ENCODE measurements at places on chromosomes 6 and 20.

GRCh38 chr6:31814677-31815024 lies 432 bp downstream of the HSPA1L start:
- peak; percentile 85 for DNase-seq

DNA sequence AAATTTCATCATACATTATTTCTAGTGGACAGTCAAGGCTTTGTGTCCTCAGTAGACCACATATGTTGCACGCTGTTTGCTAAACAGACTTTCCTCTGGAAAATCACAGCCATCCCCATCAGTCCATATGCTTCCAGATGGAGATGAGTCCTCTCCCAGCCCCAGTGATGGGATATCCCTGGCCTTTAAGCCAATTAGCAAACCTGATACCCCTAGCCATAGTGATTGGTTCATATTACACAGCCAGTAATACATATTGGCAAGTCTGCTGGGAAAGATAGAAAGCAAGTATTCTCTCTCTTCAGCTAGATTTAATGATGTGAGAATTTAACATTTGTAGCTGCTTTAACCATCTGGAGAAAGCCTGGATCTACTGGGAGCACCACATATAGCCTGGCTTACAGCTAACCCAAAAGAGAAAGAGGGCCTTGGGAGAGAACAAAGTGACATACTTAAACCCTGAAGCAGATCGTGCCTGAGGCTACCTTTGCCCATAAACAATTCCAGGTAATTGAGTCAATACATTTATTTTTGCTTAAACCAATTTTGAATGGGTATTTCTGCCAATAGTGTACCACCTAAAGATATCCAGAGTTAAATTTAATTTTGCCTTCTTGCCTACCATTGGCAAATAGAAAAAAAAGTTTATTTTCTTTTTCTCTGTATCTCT lies 103.5 kb upstream of the HIVEP1 start:
- DNase-seq, result no peak

DNA sequence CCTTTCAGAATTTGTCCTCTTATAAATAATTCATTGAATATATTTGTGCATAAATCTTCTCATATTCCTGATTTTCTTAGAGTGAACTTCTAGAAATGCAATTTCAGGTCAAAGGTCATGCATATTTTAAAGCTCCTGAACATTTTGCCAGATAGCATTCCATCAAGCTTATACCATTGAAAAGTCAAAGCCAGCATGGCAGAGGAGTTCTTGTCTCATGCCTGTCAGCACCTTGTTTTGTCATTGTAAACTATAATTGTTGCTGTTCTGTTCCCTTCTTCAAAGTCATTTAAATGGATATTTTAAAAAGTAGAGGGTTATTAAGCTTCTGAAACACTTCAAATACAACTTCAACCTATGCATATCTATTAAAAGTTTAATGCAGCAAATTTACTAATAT lies 170.6 kb downstream of the EYA4 start:
- no peak for DNase-seq

DNA sequence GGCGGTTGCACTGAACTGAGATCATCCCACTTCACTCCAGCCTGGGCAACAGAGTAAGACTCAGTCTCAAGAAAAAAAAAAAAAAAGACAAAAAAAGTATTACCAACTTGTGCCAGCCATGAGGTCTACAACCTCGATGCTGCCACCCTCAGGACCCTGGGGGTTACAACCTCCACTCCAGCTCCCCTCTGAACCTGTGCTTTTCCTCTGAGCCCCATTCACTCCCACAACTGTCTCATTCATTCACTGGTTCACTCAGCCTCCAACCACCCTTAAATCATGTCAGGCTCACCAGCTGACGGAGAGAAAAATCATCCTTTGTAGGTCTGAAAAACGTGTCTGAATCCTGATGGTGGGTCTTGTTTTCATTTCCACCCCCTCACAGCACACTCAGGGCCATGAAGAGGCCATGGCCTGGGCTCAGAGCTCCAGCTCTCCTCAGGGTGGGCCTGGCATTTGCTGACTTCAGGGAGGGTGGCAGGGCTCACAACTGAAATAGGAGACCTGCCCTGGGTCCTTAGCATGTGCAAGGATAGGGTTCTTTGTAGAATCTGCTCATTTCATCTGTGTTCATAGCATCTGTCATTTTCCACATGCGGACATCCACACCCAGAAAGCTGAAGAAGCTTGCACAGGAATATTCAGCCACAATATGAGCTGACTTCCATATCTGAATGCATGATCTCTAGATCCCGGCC lies 1.9 kb upstream of the ULBP1 start:
- peak; percentile 70 for DNase-seq

GRCh38 chr6:121439475-121439874 lies 4.0 kb downstream of the GJA1 start:
- no peak for DNase-seq

GRCh38 chr20:47521059-47521808 lies 19.5 kb downstream of the NCOA3 start:
- DNase-seq, result peak; percentile 37

DNA sequence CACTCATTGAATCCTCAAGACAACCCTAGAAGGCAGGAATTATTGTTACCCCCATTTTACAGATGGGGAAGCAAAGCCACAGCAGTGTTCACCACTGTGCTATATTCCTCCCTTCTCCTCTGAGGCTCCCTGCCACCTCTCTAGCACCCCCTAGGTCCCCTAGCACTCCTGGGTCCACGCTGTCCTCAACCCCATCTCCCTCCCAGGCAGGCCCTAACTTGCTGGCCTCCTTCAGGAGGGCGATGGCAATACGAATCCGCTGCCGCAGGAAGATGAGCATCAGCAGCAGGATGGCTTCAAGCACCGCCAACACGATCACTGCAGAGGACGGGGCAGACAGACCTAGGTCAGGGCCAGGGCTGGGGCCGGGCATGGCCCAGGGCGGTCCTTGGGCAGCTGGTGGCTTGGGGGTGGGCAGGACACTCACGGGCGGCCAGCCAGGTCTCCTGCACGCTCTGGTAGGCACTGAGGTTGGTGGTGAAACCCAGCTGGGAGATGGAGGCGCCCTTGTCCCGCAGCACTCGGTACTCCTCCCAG lies 7.8 kb upstream of the NEU1 start:
- DNase-seq, result no peak

- DNase-seq, result no peak
These were observed 223.6 kb downstream of the HIVEP2 start for GRCh38 chr6:142721215-142721920.

GRCh38 chr20:9968015-9968414 lies 66.8 kb upstream of the ANKEF1 start:
- no peak for DNase-seq

DNA sequence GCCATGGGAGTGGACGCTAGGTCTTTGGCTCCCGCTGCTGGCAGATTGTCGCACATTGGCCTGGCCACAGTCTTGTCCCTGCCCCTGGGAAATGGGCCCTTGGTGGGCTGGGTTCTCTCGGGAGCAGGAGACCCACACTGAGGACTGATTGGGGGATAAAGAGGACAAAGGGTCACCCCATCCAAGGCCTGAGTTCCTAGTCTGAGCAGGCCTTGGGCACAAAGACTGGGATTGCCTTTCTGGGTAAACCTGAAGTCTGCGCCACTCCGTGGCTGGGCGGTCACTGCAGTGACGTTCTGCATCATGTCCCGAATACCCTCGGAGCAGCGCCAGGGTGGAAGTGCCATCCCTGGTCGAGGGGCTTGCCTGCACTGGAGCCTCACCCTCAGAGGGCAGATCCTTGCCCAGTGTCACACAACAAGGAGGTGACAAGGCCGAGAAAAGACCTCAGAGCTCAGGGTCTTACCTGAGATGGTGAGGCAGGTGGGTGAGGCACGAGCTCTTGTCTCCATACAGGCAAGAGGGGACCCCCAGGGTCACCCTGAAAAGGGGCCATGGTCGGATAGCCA lies 36.1 kb upstream of the ZBP1 start:
- DNase-seq, result no peak

All from activated naive CD4-positive, alpha-beta T cell treated with anti-CD3 and anti-CD28 coated beads for 36 hours (primary cell).